ENCODE measurements at places on chromosomes 2 and 18.

- DNase-seq: no peak
Measured at GRCh38 chr2:81650048-81650971, 1345.8 kb upstream of the LRRTM1 start.

DNA sequence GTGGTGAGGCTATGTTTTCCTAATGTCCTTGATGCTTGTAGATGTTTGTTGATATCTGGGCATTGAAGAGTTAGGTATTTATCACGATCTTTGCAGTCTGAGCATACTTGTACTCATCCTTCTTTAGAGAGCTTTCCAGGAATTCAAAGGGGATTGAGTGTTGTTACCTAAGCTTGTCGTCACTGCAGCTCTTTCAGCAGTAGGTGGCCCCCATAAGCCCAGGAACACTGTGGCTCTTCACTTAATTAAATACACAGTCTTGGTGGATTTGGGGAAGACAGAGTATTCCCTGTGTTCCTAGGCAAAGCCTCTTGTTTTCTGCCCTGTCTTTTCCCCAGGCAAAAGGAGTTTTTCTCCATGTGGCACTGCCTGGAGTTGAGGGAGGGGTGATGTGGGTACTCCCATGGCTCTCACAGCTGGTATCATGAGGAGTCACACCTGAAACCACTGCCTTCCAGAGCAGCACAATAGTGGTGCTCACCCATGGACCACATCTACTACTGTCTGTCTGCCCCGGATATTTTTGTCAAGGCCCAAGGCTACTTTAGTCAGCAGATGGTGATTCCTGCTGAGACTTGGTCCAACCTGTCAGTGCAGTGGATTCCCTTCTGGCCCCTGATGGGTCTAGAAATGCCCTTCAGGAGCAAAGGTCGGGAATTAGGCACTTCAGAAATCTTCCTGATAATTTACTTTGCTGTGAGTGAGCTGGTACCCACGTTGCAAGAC is 95.7 kb downstream of the GALNT13 start:
- no peak for DNase-seq

- no peak for DNase-seq
Measured at GRCh38 chr2:61662990-61663389, 124.8 kb upstream of the XPO1 start.

- no peak for DNase-seq
Measured at GRCh38 chr18:75130591-75131328, 78.2 kb downstream of the PTGR3 start.

DNA sequence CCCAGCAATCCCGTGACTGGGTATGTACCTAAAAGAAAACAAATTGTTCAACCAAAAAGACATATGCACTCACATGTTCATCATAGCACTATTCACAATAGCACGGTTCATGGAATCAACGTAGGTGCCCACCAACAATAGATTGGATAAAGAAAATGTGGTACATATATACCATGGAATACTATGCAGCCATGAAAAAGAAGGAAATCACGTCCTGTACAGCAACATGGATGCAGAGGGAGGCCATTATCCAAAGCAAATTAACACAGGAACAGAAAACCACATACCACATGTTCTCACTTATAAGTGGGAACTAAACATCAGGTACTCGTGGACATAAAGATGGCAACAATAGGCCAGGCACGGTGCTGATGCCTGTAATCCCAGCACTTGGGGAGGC is 207.9 kb upstream of the TNP1 start:
- DNase-seq: no peak

- DNase-seq: no peak
Measured at GRCh38 chr18:50630895-50631294, 71.0 kb downstream of the MAPK4 start.

- DNase-seq: no peak
Measured at GRCh38 chr2:70789304-70790135, 923 bp downstream of the FIGLA start.

DNA sequence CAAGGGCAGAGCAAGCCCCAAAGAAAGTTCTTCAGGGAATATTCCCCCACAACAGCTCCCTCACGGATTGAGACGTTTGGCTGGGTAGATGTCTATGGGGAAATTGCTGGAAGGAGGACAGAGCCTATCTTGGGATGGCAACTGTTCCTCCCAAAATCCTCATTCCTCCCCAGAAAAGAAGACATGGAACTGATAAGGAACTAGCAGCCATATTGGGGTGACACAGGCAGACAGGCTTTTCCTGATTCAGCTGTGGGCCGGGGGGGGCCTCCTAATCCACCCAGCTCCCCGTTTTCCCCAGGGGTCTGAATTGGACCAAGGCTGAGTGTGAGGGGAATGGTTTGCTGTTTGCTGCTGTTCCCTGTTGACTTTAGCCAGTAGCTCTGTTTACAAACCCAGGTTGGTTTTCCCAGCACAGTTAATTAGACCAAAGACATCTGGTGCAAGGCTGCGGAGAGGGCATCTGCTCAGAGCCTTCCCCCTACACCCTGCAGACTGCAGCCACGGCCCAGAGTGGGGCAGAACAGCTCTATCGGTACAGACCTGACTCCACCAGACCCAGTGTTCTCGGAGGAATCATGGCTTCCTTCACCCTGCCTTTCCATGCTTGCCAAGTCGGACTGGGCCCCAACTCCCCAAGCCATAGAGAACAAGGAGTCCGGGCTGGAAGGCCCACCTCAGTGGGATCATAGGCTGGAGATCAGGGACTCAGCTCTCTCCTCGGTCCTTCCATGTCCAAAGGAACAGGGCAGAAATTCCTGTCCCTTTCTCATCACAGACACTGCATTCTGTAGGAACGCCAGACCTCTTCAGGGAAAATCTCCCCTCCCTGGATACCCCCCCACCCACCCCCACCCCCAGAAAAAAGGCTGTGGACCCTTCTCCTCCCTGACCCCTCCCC is 1.7 kb upstream of the PKDCC start:
- no peak for DNase-seq

- DNase-seq: no peak
Measured at GRCh38 chr18:6057604-6058003, 162.3 kb upstream of the TMEM200C start.

Measured in NK-92 treated with Interleukin-12 subunit alpha and Interleukin-12 subunit beta, amount 100 ng/mL, for 24 hours (cell line).